ENCODE measurements at places on chromosomes 4 and X.

- no peak for DNase-seq
Observed at GRCh38 chr4:93243262-93243661, 585.3 kb upstream of the ATOH1 start.

GRCh38 chr4:47010347-47010911 lies 17.0 kb upstream of the GABRA4 start:
- DNase-seq: no peak

DNA sequence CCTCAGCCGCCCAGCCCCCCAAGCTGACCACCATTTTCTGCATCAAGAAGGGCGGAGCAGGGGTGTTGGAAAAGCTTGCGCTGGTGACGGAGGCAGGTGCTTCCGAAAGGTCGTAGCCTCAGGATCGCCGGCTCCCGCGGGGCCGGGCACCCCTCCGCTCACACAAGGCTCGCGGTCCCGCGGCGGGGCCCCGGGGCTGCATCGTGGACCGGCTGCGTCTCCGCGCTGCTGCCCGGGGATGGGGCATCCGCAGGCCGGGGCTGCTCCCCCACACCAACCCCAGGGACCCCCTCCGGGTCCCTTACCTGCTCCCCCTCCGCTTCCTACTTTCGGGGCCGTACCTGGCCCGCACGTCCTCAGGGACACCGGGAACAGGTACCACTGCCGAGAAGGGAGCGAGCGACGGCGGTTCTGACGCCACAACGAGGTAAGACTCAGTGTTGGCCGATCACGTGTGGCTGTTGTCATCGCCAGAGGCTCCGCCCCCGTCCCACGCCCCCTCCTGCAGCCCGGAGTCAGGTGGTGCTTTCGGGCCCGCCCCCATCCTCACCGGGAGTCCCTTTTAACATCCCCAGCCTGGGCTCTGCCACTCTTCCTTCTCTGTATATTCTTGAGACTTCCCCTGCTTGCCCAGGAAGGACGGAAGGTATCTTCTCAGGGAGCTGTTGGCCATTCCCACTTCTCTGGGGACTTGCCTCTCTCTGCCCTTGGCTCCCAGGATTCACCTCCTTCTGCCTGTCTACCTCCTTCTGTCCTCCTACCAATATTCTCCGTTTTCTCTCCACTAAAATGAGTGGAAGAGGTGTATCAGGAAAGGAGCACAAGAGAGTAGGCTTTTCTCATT lies at the start of gene BEX2:
Gene BEX2, minus strand, starts transcription at position 436 of the 844 bp plus-strand sequence. CDS start 1,014 bp downstream, outside the sequence.
- DNase-seq: peak; percentile 91

- DNase-seq: no peak
Observed at GRCh38 chrX:18410038-18410437, 15.4 kb upstream of the CDKL5 start.

DNA sequence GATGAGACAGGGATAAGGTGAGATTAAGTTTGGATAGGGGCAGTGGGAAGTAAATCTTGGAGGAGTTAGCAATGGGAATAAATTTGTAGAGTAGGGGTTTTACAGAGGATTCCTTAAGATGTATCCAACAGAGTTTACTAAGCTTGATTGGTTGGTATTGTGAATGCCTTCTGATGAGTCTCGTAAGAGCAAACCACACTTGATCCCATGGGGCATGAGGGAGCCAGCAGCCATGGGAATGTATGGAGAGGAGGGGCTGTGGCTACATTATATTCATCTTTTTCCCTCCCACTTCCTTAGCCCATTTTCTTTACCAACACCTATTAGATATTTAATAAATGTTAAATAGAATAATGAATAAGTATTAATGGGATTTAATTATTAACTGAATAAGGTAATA lies 126.6 kb upstream of the NDST3 start:
- DNase-seq: no peak

DNA sequence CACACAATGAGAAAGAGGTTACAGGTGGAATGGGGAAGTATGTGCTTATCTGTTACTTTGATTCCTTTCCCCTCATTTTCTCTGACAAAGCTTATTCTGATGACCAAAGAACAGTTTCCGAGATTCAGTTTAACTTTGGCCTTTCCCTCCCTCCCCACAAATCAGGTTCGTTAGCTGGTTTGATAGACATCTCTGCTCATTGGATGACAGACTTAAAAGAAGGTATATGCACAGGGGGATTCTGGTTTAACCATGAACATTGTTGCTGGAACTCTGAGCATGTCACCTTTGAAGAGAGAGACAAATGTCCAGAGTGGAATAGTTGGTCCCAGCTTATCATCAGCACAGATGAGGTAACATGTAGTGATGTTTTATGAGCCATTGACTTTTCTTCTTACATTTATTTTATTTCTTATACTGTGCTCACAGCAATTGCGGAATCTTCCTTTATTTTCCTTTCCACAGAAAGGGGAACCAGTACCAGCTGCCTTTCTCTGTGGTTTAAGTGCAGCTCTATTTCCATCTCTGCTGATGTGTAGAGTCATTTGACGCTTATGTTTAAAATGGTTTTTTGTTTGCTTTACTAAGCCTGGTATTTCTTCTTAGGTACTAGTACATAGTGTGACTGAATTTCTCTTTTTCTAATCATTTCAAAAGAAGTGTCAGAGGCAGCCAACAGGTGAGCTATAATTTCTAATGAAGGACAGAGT lies 125.0 kb downstream of the AKAP4 start:
- no peak for DNase-seq

Measured in eye (tissue), 1 donor.